ENCODE measurements at places on chromosomes 1 and 21.
A peak's percentile ranks its signal among the peaks of the same experiment; 100 is the strongest.

- DNase-seq, result no peak
Observed at GRCh38 chr1:150182247-150182646, 32.5 kb downstream of the PLEKHO1 start.

- DNase-seq, result no peak
Observed at GRCh38 chr1:53311702-53312305, 16.1 kb downstream of the LRP8 start.

- no peak for DNase-seq
Observed at GRCh38 chr1:103416681-103417286, 108.7 kb upstream of the RNPC3 start.

DNA sequence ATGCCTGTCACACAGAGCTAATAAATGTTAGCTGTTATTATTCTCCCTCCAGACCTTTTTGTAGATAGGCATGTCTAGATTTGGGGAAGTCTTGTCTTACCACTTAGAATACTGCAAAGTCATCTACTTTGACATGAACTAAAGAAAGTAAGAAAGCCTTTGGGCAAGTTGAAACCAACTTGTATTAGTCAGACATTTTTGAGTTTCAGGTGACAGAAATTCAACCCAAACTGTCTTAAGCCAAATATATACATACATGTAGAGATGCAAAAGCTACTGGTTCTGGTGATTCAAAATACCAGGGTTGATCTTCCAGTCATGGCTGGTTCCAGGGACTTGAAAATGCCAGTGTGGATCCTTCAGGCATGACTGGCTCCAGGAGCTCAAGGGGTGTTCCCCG lies 276.8 kb upstream of the TMEM51 start:
- no peak for DNase-seq

- DNase-seq, result no peak
Observed at GRCh38 chr1:222784371-222784770, 30.5 kb upstream of the DISP1 start.

DNA sequence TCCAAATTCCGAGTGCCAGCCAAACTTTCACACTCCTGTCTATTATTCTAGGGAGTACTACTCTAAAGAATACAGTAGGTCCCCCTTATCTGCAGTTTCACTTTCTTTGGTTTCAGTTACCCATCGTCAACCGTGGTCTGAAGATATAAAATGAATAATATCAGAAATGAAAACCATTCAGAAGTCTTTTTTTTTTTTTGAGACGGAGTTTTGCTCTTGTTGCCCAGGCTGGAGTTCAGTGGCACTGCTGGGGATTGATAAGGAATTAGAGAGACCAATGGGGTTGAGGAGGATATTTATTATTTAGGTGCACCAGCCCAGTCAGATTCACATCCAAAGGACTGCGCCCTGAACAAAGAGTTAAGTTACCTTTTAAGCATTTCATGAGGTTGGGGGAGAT lies 52.9 kb upstream of the SRSF10 start:
- DNase-seq, result no peak

- no peak for DNase-seq
Observed at GRCh38 chr1:177913762-177914540, 55.9 kb downstream of the SEC16B start.

DNA sequence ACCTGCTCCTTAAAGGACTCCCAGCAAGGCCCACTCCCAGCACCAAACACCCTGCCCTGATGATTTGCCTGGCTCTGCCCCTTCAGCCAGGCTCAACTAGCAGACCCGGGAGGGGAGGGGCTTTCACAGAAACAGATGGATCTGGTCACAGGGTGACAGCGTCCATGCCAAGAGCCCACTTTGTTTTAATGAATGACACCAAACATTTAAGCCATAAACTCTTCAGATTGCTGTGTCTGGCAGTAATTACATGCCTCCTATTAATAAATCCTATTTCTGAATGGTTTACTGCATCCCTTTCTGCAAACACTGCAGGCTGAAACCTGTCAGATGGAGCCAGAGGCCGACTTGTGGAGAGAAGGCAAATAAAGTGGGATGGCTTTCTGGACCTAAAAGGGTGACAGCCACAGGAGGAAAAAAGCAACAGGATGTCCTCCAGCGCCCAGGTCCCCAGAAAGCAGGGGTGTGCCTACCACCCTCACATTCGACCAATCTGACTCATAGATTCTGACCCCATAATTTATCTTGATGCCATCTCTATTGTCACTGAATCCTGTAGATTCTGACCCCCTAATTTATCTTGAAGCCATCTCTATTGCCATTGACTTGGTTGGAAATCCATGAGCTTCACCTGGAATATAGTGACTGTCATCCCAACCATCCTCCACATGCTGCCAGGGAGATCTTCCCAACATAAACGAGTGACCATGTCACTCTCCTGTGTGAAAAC lies 200.9 kb downstream of the PLPP3 start:
- DNase-seq, result no peak

- no peak for DNase-seq
Observed at GRCh38 chr1:179930867-179931266, 23.7 kb upstream of the CEP350 start.

GRCh38 chr1:88773540-88774150 lies 89.6 kb downstream of the PKN2 start:
- no peak for DNase-seq

GRCh38 chr1:221981461-221981860 lies 239.6 kb upstream of the DUSP10 start:
- DNase-seq, result no peak

- DNase-seq, result no peak
Observed at GRCh38 chr1:87299661-87300060, 29.0 kb upstream of the LMO4 start.

DNA sequence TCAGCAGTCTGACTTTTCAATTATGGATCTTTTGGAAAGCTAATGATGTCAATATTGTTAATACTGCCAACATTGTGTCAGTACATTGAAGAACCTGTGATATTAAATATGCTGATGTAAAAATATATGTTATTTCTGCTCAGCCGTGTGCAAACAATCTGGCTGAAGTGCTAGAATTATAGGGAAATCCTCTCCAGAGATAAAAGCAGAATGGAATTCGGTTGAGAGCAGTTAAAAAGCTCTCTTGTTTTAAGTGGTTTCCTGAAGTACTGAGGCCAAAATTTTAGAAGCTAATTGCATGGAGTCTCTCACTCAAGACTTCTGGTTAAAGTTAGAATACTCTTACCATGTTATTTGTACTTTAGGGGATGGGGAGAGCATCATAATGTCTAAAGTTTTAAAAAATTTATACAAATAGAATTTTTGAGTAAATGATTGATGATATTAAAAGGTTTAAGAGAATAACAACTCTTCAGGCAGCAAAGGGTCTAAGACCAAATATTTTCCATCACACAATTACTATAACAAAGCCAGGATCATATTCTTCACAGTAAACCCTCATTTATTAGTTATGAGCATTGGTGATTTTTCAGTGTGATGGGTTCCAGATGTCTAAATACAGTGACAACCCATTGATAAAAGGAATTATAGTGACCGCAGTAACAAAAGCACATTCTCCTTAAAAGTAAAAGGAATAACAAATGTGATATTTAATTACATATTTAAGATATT lies 834.2 kb upstream of the CXADR start:
- no peak for DNase-seq

DNA sequence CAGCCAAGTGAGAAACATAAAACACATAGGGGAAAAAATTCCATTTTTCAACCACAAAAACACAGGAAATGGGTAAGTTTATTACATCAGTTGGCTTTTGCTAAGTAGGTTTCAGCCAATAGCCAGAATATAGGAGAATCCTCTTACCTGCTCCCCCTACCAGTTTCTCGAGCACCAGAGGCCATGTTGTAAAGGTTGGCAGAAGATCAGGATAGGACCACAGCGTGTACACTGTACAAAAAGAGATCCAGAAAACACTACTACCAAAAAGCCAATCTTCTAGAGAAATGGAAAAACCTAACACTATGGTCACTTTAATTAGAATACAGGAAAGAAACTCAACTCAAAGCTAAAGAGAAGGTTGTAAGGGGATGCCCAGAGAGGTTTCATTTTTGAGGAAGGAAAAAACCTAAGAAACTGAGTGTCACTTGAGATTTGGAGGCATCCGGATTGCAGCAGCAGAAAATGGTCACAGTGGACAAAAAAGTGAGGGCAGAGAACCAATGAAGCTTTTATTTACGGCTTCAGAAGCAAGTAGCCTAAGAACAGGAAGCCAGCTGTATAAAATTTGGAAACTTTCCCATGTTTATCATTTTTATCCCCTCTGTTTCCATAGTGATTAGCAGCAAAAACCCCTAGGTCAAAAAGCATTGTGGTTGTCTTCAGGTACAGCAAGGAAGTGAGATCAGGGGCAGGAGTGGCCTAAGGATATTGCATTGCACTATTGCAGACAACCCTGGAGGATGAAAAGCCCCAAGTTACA lies 2.9 kb downstream of the EIF2D start:
- DNase-seq, result no peak

DNA sequence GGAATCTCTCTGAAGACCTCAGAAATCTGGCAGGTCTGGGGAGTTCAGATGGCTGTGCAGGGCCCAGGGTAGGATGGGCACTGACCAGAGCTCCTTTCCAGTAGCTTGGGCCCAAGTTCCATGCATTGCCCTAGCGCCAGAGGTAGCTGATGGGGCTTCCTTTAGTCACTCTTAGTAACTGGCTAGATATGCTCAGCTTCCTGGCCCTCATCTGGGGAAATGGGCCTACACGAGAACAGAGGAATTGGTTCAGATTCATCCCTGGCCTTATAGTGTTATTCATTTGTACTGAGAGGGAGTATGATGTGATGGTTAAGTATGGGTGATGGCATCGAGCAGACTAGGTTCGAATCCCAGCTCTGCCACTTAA lies 15.5 kb upstream of the PSMB2 start:
- no peak for DNase-seq

GRCh38 chr1:84750110-84750730 lies 60.0 kb upstream of the SSX2IP start:
- DNase-seq, result no peak

DNA sequence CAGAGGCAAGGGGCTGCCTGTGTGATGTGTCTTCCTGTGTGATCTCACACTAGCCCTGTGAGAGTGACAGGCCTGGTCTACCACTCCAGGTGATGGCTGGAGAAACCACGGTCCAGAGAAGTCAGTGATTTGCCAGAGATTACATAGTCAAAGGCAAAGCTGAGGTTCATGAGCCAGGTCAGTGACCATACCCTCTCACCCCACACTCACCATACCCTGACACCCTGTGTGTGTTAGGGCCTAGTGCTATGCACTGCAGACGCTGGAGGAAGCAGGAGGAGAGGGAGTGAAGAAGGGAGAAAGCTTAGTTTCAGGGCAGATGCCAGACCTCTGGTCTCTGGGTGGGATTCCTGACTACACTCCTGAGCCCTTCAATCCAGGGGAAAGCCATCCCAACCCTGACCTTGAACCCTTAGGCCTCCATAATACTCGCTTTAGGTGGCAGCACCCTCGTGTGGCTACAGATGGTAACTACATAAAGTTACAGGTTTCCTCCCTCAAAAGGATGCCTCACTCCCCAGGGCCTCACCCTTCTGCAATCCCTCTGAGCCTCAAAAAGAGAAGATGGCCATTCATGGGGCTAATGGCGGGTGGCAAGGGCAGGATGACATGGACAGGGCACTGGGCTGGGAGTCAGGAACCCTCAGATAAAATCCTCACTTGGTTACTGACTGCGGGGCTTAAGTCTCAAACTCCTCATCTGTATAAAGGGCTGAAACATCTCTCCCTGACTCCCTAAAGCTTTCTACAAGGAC lies 20.8 kb upstream of the SDC3 start:
- peak; percentile 23 for DNase-seq
